ENCODE measurements at places on chromosomes 16 and 17. TPM values are rescaled to one million over a fixed set of nuclear protein-coding genes. Genes with fewer than 3 reads are reported as not detected.

The NOD2 gene
- total RNA-seq = 28.1 TPM

The ST6GALNAC2 gene
- total RNA-seq = 23.5 TPM

The CPHXL gene
- total RNA-seq = not detected

The SRSF1 gene
- total RNA-seq = 212 TPM

The CHAD gene
- 0.80 TPM for total RNA-seq

The ARL5C gene
- total RNA-seq = not detected

The TNFSF13 gene
- 12.8 TPM for total RNA-seq

The GIT1 gene
- total RNA-seq = 24.0 TPM

The GNAO1 gene
- total RNA-seq = 0.50 TPM

The QRICH2 gene
- 1.1 TPM for total RNA-seq

The FBXW10B gene
- total RNA-seq = 28.0 TPM

- no peaks in the 10 kb centered on the region for H3K36me3 ChIP-seq
- H3K4me3 ChIP-seq = no peak overlapping the region
- no peak overlapping the region for H3K27ac ChIP-seq
- DNase-seq = no peak
- H3K27me3 ChIP-seq = no peaks in the 10 kb centered on the region
Observed at GRCh38 chr16:31258366-31258765, 1.4 kb upstream of the ITGAM start.

GRCh38 chr17:46159686-46160085, 33.5 kb downstream of the KANSL1 start:
- peaks cover 74% of the 10 kb centered on the region for H3K4me1 ChIP-seq
- DNase-seq = no peak
- H3K36me3 ChIP-seq = no peaks in the 10 kb centered on the region
- peak overlapping the region; percentile 72 for H3K27ac ChIP-seq

GRCh38 chr16:12142157-12142556, 165.6 kb downstream of the SNX29 start:
- H3K4me1 ChIP-seq = peaks cover 15% of the 10 kb centered on the region
- no peak for DNase-seq
- no peak overlapping the region for H3K4me3 ChIP-seq
- peaks cover 44% of the 10 kb centered on the region for H3K36me3 ChIP-seq
- no peak overlapping the region for H3K27ac ChIP-seq

- no peaks in the 10 kb centered on the region for H3K27me3 ChIP-seq
- H3K4me1 ChIP-seq = no peaks in the 10 kb centered on the region
- H3K27ac ChIP-seq = no peak overlapping the region
- peaks cover 39% of the 10 kb centered on the region for H3K36me3 ChIP-seq
Observed at GRCh38 chr17:43051969-43052368, 26.9 kb downstream of the RND2 start.

- H3K36me3 ChIP-seq = no peaks in the 10 kb centered on the region
- no peak overlapping the region for H3K27ac ChIP-seq
- peaks cover 6% of the 10 kb centered on the region for H3K4me1 ChIP-seq
- H3K4me3 ChIP-seq = no peak overlapping the region
- no peak for DNase-seq
Observed at GRCh38 chr17:17382971-17383370, 79.8 kb downstream of the NT5M start.

DNA sequence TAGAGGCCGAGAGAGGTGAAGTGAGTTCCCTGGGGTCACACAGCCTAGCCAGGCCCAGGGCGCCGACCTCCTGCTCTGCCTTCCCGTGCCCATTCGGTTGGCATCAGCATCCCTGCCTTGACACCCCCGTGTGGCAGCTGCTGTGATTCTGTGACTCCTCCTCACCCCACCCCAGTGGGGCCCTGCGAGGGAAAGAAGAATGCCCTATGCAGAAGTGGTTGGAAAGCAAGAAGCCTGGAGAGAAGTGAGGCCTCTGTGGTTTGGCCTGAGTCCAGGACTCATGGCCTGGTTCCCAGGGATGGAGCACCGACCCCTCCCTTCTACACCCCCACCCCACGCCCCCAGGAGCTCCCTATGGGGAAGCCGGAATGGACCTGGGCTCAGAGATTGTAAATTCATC, 296.2 kb downstream of the SEC14L1 start:
- peak overlapping the region; percentile 63 for H3K27ac ChIP-seq
- peaks cover 77% of the 10 kb centered on the region for H3K4me1 ChIP-seq
- no peak for DNase-seq
- H3K4me3 ChIP-seq = no peak overlapping the region
- H3K36me3 ChIP-seq = no peaks in the 10 kb centered on the region

GRCh38 chr17:40086150-40087044, 14.0 kb downstream of the NR1D1 start:
- no peak for DNase-seq
- no peak overlapping the region for H3K27ac ChIP-seq
- H3K4me1 ChIP-seq = peaks cover 1% of the 10 kb centered on the region
- no peaks in the 10 kb centered on the region for H3K27me3 ChIP-seq

DNA sequence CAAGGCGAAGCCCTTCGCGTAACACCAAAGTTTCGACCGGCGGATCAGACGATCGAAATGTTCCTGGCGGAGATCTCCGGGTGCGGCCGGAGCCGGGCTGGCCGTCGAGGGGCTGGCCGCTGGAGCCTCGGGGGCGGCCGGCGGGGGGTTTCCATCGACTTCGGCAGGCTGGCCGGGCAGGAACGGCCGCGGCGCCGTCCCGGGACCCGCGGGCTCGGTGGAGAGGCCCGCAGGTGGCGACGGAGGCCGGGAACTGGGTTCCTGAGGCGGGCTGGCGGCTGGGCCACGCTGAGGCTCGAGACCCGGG, 1.1 kb downstream of the EPOP start:
- peaks cover 76% of the 10 kb centered on the region for H3K27me3 ChIP-seq
- H3K36me3 ChIP-seq = no peaks in the 10 kb centered on the region
- peak overlapping the region; percentile 53 for H3K4me3 ChIP-seq
- no peak for DNase-seq
- peaks cover 59% of the 10 kb centered on the region for H3K4me1 ChIP-seq

- H3K36me3 ChIP-seq = no peaks in the 10 kb centered on the region
- no peaks in the 10 kb centered on the region for H3K27me3 ChIP-seq
- no peak overlapping the region for H3K4me3 ChIP-seq
- no peak for DNase-seq
- H3K4me1 ChIP-seq = no peaks in the 10 kb centered on the region
- no peak overlapping the region for H3K27ac ChIP-seq
Observed at GRCh38 chr16:82681592-82681991, 54.8 kb downstream of the CDH13 start.

GRCh38 chr17:70201872-70202419, 32.6 kb downstream of the KCNJ2 start:
- no peak overlapping the region for H3K4me3 ChIP-seq
- H3K27ac ChIP-seq = no peak overlapping the region

- no peaks in the 10 kb centered on the region for H3K36me3 ChIP-seq
- DNase-seq = no peak
- no peak overlapping the region for H3K4me3 ChIP-seq
- H3K27me3 ChIP-seq = no peaks in the 10 kb centered on the region
Observed at GRCh38 chr17:77563439-77564102, 394.9 kb upstream of the TNRC6C start.

DNA sequence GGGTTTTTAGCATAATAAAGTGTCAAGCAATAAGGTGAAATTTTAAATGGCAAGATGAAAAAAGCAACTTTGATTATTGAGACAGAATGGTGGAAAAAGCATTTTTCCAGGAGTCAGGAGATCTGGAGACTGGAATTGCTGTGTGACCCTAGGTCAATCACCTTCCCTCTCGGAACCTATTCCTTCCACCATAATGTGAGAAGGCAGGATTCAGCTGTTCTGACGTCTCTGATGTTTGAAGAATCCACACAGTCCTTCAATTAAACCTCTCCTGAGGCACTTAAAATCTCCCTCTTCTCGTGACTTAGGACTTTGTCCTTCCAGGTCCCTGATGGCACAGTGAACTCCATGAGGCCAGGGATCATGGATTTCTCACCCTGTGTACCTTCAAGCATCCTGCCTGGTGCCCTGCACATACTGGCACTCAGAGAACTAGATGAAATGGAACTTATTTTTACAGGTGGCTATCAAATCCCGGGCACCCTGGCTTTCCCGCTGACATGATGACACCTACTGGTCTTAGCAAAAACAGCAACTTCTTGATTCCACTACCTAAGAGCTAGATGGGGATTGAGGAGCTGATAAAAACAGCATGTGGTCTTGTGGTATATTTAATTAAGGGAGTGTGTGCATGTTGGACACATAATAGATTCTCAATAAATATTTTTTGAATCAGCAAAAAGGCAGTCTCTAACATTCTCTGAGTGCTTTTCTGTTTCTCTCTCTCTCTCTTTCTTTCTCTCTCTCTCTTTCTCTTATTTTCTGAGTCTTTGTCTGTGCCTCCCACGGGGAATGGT, 2.3 kb upstream of the CCDC182 start:
- no peak for DNase-seq
- no peaks in the 10 kb centered on the region for H3K36me3 ChIP-seq
- no peaks in the 10 kb centered on the region for H3K4me1 ChIP-seq

- no peaks in the 10 kb centered on the region for H3K27me3 ChIP-seq
- H3K4me3 ChIP-seq = peak overlapping the region; percentile 32
- H3K27ac ChIP-seq = no peak overlapping the region
Observed at GRCh38 chr17:20852239-20852989, 190.4 kb downstream of the USP22 start.

- H3K36me3 ChIP-seq = no peaks in the 10 kb centered on the region
- no peaks in the 10 kb centered on the region for H3K4me1 ChIP-seq
- H3K4me3 ChIP-seq = no peak overlapping the region
- no peak overlapping the region for H3K27ac ChIP-seq
Observed at GRCh38 chr16:71410146-71410545, 31.7 kb downstream of the TLE7 start.

- H3K36me3 ChIP-seq = peaks cover 31% of the 10 kb centered on the region
- DNase-seq = no peak
- H3K27ac ChIP-seq = no peak overlapping the region
- no peaks in the 10 kb centered on the region for H3K27me3 ChIP-seq
Observed at GRCh38 chr17:50379351-50380132, 6.5 kb downstream of the EME1 start.

DNA sequence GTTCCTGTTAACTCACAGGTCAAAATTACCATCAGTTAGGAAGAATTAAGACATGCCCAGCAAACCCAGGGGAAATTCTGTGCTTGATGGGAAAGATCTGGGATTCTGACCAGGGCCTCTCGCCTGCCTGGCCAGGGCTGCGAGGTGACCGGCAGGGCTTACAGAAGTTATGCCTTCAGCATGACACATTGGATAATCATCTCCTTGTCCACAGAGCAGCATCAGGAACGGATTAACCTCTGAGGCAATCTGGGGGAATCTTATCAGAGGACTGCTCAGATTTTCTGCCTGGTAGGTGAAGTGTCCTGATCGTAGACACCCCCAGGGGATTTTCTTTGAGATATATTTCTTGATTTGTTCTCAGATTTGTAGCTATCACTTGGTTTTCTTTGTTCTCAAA, 172.5 kb downstream of the HS3ST3A1 start:
- no peaks in the 10 kb centered on the region for H3K27me3 ChIP-seq
- no peak for DNase-seq
- H3K36me3 ChIP-seq = no peaks in the 10 kb centered on the region
- H3K4me3 ChIP-seq = no peak overlapping the region
- no peak overlapping the region for H3K27ac ChIP-seq

GRCh38 chr16:57711-58110, 4.1 kb downstream of the SNRNP25 start:
- H3K36me3 ChIP-seq = peaks cover 77% of the 10 kb centered on the region
- H3K4me1 ChIP-seq = peaks cover 18% of the 10 kb centered on the region
- DNase-seq = no peak
- H3K27ac ChIP-seq = no peak overlapping the region
- H3K4me3 ChIP-seq = no peak overlapping the region
- no peaks in the 10 kb centered on the region for H3K27me3 ChIP-seq

- peak within 1 kb of the TSS; percentile 94 for H3K27ac ChIP-seq
- peaks cover 20% of the 10 kb centered on the region for H3K4me1 ChIP-seq
- H3K27me3 ChIP-seq = no peaks in the 10 kb centered on the region
- no peaks in the 10 kb centered on the region for H3K36me3 ChIP-seq
- peak; percentile 59 for DNase-seq
Observed at GRCh38 chr17:17476865-17477467, at the start of gene MED9. TSS of gene MED9 (plus strand) at chr17:17477000. CDS start at chr17:17477042, 42 bp downstream.

- peaks cover 28% of the 10 kb centered on the region for H3K4me1 ChIP-seq
- H3K27me3 ChIP-seq = no peaks in the 10 kb centered on the region
- H3K27ac ChIP-seq = peak overlapping the region; percentile 65
- no peak overlapping the region for H3K4me3 ChIP-seq
Observed at GRCh38 chr17:44191941-44192496, 5.2 kb downstream of the TMUB2 start.
